DMS153 (cell line): ENCODE measurements at places on chromosomes 2 and 18.

GRCh38 chr2:19673213-19673791, 228.5 kb downstream of the TTC32 start:
- no peak for DNase-seq

- peak; percentile 85 for DNase-seq
Observed at GRCh38 chr2:109437325-109438090, 176.3 kb downstream of the SEPTIN10 start.

GRCh38 chr2:176818617-176819016, 394.0 kb upstream of the HNRNPA3 start:
- DNase-seq, result no peak

DNA sequence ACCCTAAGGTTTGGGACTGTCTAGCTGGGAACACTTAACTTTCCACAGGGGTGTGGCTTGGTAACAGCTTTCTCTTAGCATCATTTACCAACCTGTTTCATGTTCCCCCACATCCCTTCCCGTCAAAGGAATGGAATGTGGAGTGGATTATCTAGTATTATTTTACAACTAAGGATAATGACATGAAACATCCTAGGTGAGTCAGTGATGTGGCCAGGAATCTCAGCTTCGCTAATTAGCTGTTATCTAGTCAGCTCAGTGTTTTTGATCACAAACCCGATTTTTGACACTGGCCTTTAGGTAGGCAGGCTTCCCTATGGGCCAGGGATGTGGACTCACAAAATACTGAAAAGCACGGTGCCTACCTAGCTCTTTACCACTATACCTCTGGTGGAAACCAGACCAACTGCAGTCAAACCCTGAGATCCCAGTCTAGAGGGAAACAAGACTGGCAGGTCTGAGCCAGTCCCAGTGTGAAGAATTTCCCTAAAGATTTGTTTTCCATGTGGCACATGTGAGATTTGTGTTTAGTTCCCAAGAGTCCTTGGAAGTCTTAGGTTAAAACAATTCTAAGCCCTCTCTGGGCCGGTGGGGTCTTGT, 2.8 kb upstream of the NRP2 start:
- no peak for DNase-seq

DNA sequence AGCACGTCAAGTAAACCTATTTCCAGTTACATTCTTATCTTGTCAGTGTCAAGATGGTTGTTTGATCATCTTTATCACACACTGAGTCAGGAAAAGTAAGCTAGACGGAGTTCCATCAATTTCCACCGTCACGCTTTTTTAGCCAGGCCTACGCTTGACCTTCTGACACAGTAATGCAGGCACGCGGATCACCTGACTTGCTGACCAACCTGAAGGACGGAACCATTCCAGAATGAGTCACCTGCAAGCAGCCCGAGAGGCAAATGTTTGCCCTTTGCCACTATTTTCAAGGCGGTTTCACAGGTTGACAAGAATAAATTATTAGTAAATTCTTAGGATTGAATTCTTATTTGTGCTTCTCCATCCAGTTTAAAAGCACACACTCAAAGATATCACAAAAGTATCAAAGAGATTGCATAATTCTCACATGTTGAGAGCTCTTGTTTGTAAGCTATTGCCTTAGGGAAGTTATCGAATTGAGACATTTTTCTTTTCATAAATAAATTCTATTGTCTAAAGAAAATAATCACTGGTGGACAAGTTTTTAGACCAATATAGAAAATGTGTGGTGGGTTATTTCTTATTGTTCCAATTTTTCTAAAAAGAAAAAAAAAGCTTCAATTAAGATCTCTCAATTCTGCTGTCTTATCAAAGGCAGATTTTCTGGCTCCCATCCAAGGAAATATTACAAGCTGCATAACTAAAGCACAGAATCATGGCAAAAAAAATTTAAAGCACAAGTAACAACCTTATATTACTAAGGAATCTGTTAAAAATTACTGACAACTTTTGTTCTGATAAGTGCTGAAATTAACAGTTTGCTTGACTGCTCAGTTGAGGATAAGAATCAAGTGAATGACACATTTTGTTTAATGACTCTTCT, 31.9 kb downstream of the UXS1 start:
- DNase-seq, result no peak

GRCh38 chr2:26573241-26573925, 67.8 kb downstream of the CIB4 start:
- DNase-seq, result no peak

GRCh38 chr18:51070545-51070944, 40.5 kb downstream of the SMAD4 start:
- DNase-seq, result no peak

- DNase-seq, result no peak
Observed at GRCh38 chr2:240259924-240260529, 119.6 kb upstream of the OTOS start.

GRCh38 chr18:56028514-56028913, 440.5 kb upstream of the TCF4 start:
- no peak for DNase-seq

GRCh38 chr2:219628986-219629901, 1.8 kb downstream of the SLC4A3 start:
- no peak for DNase-seq
